GM06990 (cell line): ENCODE measurements at places on chromosomes 3 and 15.

GRCh38 chr15:99320374-99321215 lies 69.3 kb downstream of the LRRC28 start:
- DNase-seq, result no peak

- no peak for DNase-seq
Observed at GRCh38 chr15:96181873-96182301, 148.6 kb upstream of the NR2F2 start.

- no peak for DNase-seq
Observed at GRCh38 chr15:65082303-65082953, 5.9 kb downstream of the KBTBD13 start.

DNA sequence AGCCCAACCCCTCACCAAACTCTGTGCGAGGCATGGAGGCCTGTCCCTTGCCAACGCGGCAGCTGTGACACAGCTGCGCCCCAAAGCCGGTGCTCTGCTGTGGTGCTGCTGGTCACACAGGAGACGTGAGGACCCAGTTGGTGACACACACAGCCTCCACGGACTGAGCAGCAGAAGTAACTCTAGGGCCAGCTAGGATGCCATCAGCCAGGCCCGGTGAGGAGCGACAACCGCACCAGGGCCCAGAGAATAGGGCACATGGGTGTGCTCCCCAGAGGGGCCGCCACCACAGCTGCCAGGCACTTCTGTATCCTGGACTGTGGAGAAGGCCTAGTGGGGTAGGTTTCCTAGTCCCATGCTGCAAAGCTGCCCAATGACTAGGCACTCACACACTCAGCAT lies 10.7 kb downstream of the ZXDC start:
- no peak for DNase-seq

GRCh38 chr3:97938444-97938843 lies 33.8 kb downstream of the RIOX2 start:
- no peak for DNase-seq

GRCh38 chr3:159846255-159846654 lies 142.4 kb upstream of the IL12A start:
- DNase-seq, result no peak

DNA sequence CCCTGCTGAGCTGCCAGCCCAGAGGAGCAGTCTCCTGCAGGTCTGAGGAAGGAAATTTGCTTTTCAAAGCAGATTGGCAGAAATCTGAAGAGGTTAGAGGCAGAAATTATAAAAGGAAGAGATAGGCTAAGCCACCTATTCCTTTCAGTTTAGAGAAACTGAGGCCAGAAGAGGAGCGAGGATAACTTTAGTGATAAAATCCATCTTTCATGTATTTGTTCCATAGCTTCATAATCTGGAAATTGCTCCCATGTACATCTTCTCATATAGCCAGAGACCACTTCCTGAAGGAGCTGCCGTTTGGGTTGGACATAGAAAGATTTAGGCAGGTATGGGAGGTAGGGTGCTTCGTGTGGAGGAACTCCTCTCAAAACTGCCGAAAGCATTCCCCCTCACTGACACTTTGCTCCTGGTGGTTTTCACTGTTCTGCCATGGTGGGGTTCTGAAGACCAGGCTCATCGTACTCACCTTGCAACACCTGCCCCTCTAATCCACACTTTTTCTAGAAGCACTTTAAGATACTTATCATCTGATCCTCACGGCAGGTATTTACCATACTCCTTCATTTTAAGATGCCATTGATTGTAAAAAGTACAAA lies 670 bp upstream of the ACAP2 start:
- no peak for DNase-seq

DNA sequence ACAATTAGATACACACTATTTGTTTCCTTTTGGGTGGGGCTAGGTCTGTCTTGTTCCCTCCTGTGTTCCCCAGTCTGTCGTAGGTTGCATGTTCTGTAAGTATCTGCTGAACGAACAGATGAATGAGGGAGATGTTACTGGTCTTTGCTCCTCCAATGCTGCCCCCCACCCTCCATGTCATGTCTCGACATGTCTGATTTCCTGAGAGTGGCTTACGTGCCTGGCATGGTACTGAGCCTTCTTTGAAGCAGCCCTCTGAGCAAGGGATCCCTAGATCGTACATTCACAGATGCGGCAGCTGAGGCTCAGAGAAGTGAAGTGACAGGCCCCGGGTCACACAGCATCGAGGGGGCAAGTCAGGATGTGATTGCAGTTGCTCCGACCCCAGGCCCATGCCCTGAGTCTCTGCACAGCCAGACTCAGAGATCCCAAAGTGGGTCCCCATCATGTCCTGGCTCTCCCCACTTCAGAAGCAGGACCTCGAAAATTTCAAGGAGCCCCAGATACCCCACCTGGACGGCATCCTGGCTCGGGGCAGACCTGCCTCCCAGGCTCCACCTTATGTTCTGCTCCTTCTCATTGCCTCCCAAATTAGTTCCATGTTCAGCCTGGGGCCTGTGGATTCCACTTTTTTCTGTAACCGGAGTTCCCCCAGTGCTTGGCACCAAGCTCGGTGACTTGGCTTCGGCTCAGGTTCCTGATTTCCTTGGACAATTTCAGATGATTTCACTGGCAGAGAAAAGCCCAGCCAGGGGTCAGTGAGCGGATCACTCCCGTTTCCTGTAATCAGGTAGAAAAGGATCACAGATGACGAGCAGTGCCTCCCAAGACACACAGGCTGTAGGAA lies 24.7 kb downstream of the GOLGA6L2 start:
- no peak for DNase-seq
